ENCODE measurements at places on chromosomes 12 and 14.

- DNase-seq = no peak
These were observed 37.3 kb upstream of the FERMT2 start for GRCh38 chr14:52988139-52988538.

GRCh38 chr12:24929953-24930352 lies 18.9 kb downstream of the BCAT1 start:
- no peak for DNase-seq

DNA sequence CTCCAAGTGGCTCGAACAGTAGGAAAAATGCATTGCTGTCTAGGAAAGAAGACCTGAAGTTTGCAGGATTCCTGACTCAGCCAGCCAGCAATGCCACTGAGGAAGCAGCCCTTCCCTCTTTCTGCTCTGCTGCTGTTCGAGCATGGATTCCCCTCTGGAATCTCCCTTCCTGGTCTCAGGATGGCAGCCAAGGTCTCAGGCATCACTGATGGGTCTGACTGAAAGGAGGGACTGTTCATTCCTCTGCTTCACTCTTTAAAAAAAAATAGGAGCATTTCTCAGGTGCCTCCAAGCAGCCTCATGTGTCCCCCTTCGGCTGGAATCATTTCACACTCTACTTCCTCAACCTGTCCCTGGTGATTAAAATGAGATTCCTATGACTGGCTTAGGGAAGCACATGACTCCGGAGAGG lies 62.4 kb downstream of the SLC15A4 start:
- no peak for DNase-seq

DNA sequence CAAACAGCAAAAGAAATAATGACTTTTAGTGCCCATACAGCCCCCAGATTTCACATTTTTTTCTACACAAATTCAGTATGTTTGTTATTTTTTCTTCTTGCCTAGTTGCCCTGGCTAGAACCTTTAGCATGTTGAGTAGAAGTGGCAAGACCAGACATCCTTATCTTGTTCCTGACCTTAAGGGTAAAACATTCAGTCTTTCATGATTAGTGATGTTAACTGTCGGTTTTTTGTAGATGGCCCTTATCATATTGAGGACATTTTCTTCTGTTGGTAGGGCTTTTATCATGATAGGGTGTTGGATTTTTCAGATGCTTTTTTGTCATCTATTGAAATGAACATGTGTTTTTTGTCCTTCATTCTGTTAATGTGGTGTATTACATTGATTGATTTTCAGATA lies 17.1 kb downstream of the IRAK3 start:
- DNase-seq = no peak

DNA sequence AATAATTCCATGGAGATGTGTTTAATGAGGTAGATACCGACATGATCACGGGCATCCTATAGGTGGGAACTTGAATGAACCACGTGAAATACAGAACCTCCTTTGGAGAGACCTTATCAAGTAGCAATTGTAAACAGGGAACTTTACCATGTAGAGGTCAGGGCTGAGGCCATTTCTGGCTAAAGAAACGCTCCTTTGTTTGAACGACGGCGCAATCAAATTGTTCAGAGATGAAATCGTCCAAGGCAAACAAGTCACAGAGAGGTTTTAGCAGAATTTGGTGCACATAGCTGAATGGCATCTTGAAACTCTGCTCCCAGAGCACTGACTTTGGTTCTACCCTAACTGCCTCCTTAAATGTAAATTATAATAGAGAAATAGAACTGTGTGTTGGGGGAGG lies 9.8 kb downstream of the PRIMA1 start:
- no peak for DNase-seq
